ENCODE measurements at places on chromosomes 3 and 15.

DNA sequence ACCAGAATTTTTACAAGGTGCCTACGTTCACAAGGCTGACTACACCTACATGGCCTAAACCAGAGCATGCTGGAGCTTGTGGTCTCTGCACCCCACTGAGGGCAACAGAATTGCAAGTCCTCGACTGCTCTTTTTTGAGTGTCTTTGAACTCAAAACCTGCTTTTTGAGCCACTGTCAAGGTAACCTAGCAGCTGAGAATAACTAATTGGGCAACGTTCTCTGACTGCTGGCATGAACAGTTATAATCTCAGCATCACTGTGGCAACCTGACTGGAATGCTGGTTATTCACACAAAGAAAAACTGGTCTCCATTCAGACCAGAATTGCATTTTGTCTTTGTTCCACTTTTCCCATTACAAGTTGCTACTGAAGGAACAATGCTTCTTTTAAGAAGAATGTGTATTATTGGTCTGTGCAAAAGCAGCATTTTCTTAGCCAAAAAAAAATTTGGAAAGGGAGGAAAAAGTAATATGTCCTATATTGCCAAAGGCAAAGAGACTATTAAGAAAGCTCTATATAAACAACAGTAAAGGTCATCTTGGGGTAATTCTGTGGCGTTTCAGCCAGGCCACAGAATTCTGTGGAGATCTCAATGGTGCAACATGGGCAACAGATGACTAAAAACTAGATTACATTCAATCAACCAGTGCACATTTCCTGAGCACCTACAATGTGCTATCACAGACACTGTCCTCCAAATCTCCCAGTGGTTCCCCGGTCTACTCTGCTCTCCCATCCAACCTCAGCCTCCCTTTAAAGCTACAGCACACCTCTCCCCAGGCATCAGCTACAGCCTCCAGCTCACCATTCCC, 76.8 kb downstream of the TNIK start:
- no peak for DNase-seq

- peak; percentile 39 for DNase-seq
Observed at GRCh38 chr3:189144645-189145044, 27.1 kb upstream of the TPRG1 start.

GRCh38 chr3:136576279-136577009, 175.7 kb downstream of the STAG1 start:
- DNase-seq = no peak

DNA sequence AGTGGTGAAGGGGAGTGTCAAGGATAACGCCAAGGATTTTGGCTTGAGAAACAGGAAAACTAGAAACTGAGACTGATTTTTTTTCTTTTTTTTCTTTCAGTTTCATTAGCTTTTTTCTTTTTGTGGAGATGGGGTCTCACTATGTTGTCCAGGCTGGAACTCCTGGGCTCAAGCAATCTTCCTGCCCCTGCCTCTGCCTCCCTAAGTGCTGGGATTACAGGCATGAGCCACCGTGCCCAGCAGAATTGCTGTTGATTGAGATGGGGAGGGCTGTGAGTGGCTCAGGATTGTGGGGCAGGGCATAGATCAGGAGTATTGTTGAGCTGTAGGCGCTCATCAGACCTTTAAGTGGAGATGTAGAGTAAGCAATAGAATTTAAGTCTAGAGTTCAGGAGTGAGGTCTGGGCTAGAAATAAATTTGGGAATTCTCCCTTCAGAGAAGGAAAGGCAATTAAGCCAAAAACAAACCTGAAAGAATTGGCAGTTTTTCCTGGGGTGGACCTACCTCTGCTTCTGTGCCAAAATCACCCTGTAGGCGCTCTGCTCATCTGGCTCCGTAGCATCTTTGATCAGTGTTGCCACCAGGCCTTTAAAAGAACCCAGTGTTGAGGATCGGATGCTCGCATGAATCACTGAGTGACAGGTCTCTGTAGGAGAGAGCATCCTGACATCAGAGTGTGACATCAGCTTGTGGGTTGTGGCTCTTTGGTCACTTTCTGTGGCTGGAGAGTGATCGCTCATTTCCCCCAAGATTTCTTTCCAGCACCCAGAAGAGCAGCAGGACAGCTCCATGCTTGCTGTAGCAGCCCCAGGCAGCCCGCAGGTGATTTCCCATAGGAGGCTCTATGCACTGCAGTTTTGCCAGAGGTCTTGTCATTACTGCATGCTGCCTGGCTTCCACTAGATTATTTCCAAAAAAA, 15.8 kb downstream of the ABHD17C start:
- peak; percentile 57 for DNase-seq

DNA sequence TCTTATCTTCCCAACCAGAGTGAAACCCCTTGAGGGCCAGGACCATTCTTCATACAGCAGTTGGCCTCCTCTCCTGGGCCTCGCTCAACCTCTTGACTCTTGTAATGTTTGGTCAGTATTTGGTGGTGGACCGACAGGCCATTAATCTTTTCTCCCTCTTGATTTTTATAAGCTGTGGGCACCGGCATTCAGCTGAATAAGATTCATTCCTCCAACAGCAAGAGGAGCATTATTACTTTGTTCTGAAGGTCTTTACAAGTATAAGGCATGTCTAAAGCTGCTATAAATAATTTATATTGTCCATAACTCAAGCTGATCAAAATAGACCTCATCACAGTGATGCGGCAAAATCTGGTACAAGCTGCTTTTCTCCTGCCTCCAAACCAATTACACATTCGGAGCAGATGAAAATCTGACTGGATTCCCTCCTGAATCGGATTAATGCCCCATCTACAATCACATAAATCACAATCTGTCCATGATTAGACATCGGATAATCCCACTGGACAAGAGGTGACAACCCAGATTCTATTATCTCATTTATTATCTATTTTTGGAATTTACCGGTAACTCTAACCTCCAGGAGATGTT, 8.4 kb upstream of the ISL2 start:
- no peak for DNase-seq

GRCh38 chr3:125054449-125055329, 1.1 kb downstream of the HEG1 start:
- DNase-seq = peak; percentile 28

GRCh38 chr15:47961401-47962090, 159.2 kb upstream of the SLC24A5 start:
- peak; percentile 26 for DNase-seq

DNA sequence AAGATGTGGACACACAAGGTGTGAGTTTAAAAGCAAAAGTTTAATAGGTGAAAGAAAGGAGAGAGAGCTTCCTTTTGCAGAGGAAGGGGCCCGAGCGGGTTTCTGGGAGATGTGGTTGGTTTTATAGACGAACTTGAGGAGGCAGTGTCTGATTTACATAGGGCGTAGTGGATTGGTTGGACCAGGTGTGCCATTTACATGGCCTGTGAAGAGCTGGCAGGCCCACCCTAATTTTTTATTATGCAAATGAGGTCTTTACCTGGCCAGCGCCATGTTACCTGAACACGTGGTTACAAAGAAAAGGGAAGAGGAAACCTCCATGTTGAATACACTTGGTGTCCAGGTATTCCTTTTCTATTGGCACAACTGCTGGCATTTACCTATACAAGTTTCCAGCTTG, 42.8 kb upstream of the THSD4 start:
- no peak for DNase-seq

DNA sequence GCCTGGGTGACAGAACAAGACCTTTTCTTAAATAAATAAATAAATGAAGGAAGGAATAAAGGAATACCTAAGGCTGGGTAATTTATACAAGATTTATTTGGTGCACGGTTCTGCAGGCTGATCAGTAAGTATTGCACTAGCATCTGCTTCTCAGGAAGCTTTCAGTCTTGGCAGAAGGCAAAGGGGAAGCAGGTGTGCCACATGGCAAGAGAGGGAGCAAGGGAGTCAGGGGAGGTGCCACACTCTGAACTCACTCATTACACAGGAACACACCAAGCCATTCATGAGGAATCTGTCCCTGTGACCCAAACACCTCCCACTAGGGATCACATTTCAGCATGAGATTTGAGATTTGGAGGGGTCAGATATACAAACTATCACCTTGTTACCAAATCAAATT, 56.4 kb downstream of the PRKCI start:
- DNase-seq = no peak

GRCh38 chr3:186109897-186110803, 1.3 kb upstream of the ETV5 start:
- DNase-seq = no peak

DNA sequence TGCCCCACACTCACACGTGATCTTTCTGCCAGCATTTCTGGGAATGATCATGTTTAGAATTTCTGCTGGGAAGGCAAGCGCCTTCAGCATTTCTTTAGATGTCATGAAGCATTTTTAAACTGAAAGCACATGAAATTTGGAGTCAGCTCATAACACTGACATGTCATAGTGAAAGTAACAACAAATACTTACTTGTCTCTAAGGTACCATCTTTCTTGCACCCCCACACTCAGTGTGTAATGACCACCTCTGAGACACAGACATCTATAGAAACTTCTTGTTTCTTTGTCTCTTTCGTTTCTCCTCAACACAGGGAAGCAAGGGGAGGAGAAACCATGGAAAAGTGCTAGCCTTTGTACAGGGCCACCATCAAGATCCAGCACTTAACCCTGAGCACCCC, 171.7 kb downstream of the RORA start:
- no peak for DNase-seq

GRCh38 chr15:90047956-90048575, 46.9 kb downstream of the ZNF710 start:
- no peak for DNase-seq

DNA sequence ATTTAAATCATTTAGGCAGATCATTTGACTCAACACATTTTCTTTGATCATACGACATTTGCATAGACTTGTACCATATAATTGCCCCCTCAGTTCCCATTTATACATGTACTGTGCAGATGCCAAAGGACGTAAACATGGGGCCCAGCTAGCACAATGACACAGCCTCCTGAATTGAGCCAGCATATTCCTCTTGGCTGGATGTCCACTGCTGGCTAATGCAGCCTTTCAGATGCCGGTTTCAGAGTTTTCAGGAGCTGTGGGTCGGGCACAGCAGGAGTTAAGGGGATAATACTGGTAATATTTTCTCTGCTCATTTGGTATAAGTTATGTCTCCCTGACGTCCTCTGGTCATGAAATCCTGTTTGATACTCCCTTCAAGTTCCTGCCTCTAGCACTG, 39.4 kb downstream of the KAT2B start:
- DNase-seq = no peak

- DNase-seq = no peak
Observed at GRCh38 chr3:136186846-136187245, 9.3 kb downstream of the MSL2 start.

- no peak for DNase-seq
Observed at GRCh38 chr3:12325586-12326515, 37.0 kb downstream of the PPARG start.

- DNase-seq = no peak
Observed at GRCh38 chr3:16428612-16429011, 84.9 kb downstream of the RFTN1 start.

DNA sequence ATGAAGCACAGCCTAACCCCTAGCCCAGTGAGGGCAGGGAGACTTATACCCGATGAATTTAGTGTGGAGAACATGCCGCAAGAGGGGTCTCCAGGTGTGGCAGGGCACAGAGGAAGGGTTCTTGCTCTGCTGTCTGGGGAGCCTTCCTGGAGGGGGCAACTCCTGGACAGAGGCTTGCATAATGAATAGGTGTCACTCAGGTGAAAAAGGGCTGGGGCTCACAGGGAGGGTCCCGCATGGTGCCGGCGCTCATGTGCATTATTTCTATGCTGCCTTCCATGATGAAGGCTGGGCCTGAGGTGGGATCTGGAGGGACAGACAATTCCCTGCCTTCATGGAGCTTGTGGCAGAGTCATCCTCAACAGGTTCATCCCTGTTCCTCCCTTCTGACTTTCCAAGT, 51.5 kb downstream of the ITGA11 start:
- DNase-seq = no peak

- DNase-seq = no peak
Observed at GRCh38 chr3:114504941-114505628, 211.3 kb downstream of the TIGIT start.

GRCh38 chr3:36562945-36563344, 182.6 kb downstream of the STAC start:
- DNase-seq = no peak

- DNase-seq = no peak
Observed at GRCh38 chr15:98231696-98232440, 271.4 kb downstream of the ARRDC4 start.

DNA sequence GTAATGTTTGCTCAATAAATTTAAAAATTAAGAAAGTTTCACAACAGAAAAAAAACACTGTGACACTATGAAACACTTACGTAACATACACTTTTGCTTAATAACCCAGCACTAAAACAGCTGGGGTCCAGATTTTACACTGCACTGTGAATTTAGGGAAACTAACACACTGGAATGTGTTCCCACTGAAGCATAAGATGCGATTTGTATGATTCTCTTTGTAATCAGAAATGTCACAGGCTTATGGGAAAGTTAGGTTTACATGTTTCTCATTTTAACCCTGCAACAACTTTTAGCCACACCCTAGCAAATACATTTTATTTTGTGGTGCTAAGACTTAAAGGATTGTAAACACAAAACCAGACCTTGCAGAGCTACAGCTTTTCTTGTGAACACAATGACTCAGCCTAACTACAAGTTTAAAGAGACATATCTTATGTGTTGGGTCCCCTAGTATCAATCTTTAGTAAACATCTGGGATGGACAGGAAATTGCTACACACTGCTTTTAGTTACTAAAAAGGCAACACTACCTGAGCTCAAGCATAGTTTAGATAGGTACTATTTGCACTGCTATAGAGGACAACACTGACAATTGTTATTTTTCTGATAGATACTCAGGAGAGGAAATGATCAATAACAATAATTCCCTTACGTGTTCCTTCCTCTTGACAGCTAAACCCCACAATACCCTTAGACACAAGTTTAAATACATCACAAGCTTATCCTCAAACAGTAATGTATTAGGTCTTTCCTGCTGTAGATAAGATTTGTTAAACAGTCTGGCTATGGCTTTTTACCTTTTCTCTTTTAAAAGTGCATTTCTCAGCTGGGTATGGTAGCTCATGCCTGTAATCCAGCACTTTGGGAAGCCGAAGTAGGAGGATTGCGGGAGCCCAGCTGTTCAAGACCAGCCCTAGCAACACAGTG, 3.8 kb downstream of the PLD1 start:
- DNase-seq = no peak

DNA sequence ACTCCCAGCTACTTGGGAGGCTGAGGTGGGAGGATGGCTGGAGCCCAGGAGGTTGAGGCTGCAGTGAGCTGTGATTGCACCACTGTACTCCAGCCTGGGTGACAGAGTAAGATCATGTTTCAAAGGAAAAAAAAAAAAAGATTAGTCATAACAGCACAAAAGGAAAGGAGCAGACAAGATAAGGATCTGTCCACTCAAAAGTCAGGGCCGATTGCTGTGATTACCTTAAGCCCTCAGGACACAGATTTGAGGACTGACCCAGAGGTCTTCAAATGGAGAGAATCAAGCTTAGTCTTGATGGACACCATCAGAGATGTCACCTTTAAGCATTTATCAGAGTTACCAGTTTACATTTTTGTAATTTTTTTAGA, 23.9 kb upstream of the HEG1 start:
- DNase-seq = no peak

- DNase-seq = no peak
Observed at GRCh38 chr15:71599418-71600151, 210.8 kb upstream of the NR2E3 start.

All from NK-92 treated with Interleukin-12 subunit alpha and Interleukin-12 subunit beta, amount 100 ng/mL, for 24 hours (cell line).